Astrocyte (in vitro differentiated cells and primary cell): ENCODE measurements at places on chromosomes 7 and 10. TPM values are rescaled to one million over a fixed set of nuclear protein-coding genes. Genes with fewer than 3 reads are reported as not detected.

GRCh38 chr7:27953361-27953760, 213.4 kb downstream of the TAX1BP1 start:
- DNase-seq = peak; percentile 23

GRCh38 chr7:35424869-35425495, 171.1 kb upstream of the TBX20 start:
- peak; percentile 19 for DNase-seq

- DNase-seq = no peak
These were observed 276.1 kb upstream of the NEBL start for GRCh38 chr10:21172930-21173801.

DNA sequence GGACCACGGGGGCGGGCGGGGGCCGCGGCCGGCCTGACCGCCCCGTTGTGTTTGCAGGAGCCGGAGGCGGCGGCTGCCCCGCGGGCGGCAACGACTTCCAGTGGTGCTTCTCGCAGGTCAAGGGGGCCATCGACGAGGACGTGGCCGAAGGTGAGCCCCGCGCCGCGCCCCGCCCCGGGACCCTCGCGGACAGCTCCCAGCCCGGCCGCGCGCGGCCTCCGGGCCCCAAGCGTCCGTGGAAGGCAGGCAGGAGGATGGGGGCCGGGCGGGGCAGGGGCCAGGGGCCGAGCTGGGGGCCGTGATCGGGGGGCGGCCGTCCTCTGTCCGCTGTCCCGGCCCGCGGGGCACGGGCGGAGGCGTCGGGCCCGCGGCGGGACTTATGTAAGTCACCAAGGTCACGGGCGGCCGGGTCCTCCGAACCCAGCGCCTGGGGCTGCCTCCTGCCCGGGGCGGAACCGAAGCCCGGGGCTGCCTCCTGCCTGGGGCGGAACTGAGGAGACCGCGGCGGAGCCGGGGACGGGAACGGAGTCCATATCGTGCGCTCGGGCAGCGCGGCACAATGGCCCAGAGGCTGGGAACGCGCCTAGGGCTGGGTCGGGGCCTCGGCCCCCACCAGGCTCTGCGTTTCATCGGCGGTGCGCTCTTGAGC, 497 bp downstream of the PPP2R2D start:
- DNase-seq = no peak

DNA sequence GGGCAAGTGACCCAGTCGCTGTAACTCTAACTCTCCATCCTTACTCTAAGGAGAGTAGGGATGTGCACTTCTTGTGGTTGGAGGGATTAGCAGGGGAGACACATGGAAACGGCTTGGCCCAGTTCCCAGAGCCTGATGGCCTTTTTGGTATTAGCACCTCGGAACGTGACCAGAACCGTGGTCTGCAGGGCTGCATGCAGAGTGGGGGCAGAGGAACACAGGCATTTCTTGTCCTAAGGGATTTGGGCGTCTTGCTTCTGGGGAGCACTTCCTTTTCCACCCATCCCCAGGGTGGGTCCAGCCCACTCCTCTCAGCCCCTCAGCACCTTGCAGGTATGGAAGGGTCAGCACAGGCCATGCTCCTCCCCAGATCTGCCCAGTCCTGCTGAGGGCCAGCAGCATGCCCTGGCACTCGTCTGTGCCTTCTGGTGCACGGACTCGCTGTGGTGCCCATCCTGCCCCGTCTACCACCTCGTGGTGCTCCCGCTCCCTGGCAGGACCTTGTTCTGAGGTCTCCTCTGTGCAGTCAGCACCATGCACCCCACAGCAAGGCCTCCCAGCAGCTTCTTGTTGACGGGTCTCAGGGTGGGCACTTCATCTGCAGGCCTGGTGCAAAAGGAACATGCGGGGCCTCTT, 109.6 kb downstream of the ACTR3B start:
- no peak for DNase-seq

- DNase-seq = no peak
These were observed 53.4 kb downstream of the MYL10 start for GRCh38 chr7:101575721-101576120.

DNA sequence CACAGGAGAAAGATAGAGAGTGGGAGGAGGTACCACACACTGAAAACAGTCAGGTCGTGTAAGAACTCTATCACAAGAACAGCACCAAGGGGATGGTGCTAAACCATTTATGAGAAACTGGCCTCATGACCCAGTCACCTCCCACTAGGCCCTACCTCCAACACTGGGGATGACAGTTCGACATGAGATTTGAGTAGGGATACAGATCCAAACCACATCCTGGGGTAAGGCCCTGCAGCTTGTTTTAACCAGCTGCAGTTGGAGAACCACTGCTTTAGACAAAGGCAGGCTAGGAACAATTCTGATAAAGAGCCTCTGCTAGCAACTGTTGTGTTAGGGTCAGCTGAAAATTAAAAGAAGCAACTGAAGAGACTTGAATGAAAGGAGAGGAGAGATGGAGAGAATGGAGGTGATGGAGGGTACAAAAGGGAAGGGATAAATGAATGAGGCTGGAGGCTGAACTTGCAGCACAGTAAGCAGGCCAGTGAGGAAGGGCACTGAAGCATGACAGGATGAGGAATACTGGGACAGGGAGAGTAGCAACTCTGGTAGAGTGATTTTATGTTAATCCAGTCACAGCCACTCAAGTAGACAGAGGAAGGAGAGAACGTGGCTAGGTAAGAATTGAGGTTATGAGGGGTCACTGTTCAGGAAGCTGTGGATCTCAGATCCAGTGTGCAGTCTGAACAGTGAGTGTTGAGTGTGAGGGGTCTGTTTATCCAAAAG, 23.6 kb downstream of the MEST start:
- DNase-seq = no peak

DNA sequence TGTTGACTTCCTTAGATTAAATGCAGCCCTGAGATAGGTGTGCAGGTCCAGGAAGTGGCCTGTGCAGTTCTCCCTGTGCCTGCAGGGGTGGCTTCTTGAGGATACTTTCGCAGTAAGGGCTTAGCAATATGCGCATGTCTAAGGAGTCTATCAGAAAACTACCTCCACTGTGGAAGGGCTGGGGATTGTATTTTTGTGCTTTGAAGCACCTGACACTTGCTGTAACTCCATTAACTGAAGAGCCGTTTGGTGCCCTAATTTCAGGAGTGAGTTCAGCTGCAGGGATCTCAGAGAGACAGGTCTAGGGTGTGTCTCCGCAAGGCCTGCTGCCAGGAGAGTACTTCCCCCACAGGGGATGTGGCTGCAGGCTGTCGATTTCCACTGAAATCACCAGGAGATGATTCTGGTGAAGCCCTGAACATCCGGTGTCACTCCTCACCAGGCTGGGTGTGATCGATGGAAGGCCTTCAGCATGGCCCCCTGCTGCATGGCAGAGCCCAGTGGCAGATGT, 35.5 kb downstream of the IKZF1 start:
- DNase-seq = no peak

DNA sequence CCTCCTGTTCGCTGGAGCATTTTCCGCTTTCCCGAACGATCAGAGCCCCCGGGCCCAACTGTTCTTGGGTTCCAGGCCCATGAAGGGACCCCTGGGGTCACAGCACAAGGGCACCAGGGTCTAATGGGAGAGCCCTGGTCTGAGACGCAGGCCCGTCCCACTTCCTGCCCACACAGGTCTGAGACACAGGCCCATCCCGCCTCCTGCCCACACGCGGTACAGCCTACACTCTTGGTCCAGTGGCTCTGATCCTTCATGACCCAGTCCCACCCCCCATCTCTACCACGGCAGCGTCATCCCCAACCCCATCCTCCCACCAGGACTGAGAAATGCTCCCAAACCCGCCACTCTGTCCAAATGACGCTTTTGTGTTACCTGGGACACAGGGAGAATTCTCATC, 38.7 kb upstream of the SAMD8 start:
- no peak for DNase-seq

DNA sequence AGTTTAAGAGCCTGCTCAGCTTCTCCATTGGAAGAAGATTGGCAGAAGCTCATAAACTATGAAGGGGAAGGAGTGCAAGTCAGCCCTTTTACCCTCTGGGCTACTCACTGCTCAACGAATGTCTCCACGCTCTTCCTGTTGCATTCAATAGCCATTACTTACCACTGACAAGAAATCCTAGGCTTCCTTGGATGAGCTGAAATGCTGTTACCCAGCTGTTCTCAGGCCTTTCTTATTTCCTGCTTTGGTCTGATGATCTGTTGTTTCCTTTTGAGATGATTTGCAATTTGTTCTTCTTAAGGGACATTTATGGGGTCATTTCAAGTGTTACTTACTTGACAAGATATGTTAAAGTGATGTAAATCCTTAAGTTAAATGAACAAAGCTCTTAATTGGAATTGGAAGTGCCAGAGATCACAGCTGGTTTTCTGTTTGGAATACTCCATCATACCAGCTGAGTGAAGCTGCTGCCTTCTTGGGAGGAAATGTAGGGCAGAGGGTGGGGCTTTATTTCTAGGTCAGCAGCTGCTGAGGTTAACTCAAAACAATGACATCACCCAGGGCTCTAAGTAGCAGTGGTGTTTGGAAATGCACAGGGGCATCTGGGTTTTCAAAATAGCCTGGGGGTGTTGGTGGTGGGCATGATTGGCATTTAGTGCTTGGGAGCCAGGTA, 170.0 kb downstream of the PRKCQ start:
- DNase-seq = peak; percentile 39

DNA sequence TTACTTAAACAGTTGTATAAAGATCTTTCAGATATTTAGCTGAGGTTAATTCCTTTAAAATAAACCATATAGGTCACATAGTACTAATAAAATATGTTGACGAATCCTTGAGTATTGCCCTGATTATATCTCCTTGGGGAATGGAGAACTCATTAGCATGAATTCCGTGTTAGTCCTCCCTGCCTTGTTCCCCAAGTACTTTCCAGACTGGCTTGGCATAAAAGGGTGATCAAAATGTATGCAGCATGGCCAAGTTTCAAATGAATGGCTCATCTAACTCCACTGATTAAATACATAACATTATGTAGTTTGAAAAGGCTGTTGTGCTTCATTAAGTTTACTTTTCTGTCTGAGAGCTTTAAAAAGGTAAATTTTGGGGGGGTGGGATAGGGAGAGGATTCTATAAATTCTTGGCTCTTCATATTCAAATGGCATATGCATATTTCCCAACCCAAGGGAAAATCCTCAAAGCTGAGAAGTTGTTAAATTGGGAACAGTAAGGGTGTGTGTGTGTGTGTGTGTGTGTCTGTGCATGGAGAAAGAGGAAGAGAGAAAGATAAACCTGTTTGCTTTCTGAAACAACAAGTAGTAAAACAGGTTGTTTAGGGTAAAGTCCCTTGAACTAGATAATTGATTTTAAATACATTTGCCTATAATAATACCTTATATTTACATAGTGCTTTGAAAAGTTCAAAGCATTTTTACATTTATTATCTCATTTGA, 4.8 kb upstream of the ADD3 start:
- DNase-seq = no peak

GRCh38 chr10:93337309-93337721, 144.8 kb downstream of the MYOF start:
- DNase-seq = no peak

DNA sequence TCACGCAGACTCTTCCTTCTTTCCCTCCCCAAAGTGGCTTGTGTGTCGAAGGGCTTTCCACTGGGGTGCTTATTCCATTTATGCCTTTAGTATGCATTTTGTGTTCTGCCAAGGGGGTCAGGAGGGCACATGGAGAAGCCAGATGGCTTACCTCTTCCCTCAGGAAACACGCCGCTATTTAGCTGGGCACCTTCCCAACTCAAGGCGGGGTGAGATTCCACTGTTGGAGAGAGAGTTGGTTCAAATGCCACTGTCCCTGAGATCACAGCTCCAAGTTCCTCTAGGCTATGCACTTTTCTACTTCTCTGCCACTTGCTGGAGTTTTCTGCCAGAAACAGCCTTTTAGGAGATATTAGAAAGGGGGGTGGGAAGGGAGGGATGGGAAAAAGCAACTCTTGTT, 1091.8 kb downstream of the LRMDA start:
- DNase-seq = peak; percentile 18

GRCh38 chr10:90197766-90198165, 496.4 kb downstream of the KIF20B start:
- peak; percentile 78 for DNase-seq

DNA sequence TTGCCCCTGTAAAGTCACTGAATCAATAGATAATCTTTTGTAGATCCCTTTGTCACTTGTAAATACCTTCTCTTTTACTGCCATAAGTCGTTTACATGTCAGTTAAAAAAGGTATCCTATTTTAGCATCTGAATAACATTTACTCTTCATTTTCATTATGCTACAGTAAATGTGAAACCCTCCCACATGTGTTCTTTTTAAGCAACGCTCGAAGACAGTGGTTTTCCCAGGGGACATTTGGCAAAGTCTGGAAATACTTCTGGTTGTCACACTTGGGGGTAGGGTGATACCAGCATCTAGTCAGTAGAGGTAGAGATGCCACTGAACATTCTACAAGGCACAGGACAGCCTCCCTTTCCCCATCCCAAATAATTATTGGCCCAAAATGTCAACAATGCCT, 23.7 kb downstream of the ATAD1 start:
- DNase-seq = no peak

GRCh38 chr10:126230587-126230986, 157.7 kb downstream of the ADAM12 start:
- no peak for DNase-seq

GRCh38 chr7:16810112-16810511, 5.3 kb upstream of the AGR2 start:
- peak; percentile 16 for DNase-seq

GRCh38 chr10:124231168-124232155, 138.1 kb upstream of the CHST15 start:
- no peak for DNase-seq

- peak; percentile 2 for DNase-seq
These were observed 205.0 kb downstream of the BBS9 start for GRCh38 chr7:33334349-33334748.

DNA sequence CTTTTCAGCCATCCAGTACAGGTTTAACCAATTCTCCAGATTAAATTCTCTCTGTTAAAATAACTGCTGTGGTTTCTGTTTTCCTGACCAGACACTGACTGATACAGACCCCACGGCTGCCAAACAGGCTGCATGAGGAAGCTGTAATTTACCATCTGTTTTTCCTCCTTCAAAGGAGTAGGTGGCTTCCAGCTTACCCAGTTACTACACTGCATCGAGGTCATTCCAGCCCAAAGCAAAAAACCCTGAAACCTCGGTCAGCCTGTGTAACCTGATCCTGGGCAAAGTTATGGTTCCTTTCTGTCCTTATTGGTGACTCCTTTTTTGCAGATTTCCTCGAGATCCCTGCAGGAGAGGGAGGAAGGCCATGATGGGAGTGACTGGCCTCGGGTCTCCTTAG, 27.9 kb upstream of the LOXL4 start:
- peak; percentile 57 for DNase-seq

The MALSU1 gene
- 55.9 and 62.3 TPM in 2 replicates for total RNA-seq

The FOXI2 gene
- total RNA-seq = not detected in 2 replicates

The CYP2C9 gene
- total RNA-seq = not detected in 2 replicates

The SOSTDC1 gene
- 0.14 and 0.23 TPM in 2 replicates for total RNA-seq

The KEL gene
- total RNA-seq = 0.96 TPM in 1 of 2 replicates, not detected in the other

The OR2F1 gene
- not detected in 2 replicates for total RNA-seq

The PAX4 gene
- not detected in 2 replicates for total RNA-seq

The BEND7 gene
- total RNA-seq = 15.9 and 21.1 TPM in 2 replicates

The CCNJ gene
- total RNA-seq = 19.4 and 21.5 TPM in 2 replicates
